ENCODE measurements at places on chromosomes 11 and 22.

- DNase-seq = no peak
Measured at GRCh38 chr11:6545917-6546605, 49.0 kb downstream of the DNHD1 start.

DNA sequence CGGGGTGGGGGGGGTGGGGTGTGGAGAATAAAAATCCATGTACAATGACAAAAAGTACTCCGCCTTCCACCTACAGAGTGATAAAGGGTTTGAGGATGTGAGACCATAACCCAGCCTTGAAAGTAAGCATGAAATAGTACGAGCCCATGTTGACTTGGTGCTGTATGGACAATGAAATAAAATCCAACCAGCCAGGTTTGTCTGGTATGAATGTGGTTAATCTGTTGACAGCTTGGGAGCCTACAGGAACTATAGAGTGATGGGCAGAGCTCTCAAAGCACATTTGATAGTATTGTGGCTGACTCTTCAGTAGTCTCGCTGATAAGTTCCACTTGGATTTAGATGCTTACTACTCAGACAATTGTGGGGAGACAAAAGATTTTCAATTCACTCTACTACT lies 48.8 kb upstream of the CD44 start:
- DNase-seq = no peak

DNA sequence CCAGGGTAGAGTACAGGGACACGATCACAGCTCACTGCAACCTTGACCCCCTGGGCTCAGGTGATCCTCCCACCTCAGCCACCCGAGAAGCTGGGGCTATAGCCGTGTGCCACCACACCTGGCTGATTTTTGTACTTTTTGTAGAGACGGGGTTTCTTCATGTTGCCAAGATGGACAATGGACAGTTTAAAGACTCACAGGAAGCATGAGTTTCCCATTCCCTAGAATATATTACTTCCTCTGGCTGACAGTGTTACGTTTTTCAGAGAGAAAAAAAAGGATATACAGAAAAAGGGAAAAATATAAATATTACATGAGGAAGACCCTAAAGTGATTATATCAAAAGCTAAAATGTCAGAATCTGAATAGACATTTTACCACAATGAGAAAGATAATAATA lies 72.3 kb downstream of the RSF1 start:
- no peak for DNase-seq

DNA sequence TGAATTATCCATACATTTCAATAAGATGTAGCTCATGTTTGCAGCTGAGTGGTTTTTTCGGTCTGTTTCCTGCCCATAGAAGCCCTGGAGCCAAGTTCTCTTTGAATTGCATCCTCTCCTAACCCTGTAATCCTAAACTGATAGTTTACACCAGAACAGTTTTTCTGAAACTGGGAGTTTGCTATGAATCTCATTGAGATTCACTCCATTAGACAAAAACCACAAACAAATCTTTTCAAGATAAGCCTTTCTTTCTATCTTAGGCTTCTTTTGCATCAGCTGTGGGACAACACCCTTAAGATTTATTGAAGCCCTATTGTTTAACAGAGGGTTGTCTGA lies 324.8 kb downstream of the DYNC2H1 start:
- DNase-seq = no peak

GRCh38 chr11:1650918-1651262 lies 21.3 kb downstream of the KRTAP5-5 start:
- DNase-seq = no peak

DNA sequence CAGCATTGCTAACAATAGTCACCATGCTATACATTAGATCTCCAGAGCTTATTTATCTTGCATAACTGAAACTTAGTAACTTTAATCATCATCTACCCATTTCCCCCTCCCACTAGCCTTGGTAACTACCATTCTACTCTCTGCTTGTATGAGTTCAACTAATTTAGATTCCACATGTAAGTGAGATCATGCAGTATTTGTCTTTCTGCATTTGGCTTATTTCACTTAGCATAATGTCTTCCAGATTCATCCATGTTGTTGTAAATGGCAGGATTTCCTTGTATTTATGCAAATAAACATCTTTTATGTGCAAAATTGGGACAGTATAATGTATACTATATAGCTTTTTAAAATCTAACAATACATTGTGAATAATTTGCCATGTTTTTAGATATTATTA lies 66.0 kb upstream of the ZBED5 start:
- no peak for DNase-seq

GRCh38 chr11:33867996-33868646 lies 23.8 kb downstream of the LMO2 start:
- no peak for DNase-seq

DNA sequence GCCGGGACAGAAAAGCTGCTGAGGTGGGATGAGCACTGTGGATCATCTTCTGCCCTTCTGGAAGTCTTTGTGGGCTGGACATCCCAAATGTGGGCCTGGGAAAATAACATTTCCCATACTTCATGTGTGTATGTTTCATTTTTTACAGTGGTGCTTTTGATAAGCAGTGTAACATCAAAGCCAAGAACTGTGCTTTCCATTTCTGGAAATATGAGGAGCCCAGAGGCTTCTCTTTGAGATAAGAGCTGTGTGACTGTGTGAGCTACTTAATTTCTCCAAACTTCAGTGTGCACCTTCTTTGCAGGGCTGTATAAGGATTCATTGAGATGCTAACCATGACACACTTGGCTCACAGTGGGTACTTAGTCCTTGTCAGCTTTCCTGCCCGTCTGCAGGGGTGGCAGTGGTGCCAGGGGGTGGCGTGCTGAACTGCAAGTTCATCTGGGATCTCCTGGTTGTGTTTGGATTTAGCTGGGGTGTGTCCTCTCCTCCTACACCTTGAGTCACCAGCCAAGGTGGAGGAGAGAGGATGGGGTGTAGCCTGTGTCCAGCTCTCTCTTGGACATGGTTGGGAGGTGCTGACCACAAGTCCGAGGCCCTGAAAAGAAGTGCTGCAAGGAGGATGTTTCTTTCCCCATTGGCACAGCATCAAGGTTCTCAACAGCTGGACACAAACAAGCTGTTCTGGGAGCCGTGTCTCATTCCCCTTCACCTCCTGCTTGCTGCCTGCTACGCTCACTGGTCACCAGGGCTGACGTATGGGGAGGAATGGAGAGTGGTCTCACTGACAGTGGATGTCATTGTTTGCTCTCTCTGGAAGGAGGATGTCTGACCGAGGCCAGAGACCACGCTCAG lies 139.4 kb downstream of the TEAD1 start:
- DNase-seq = no peak

GRCh38 chr11:82872377-82873150 lies 27.7 kb downstream of the PRCP start:
- no peak for DNase-seq

GRCh38 chr11:14327116-14327515 lies 31.9 kb downstream of the RRAS2 start:
- DNase-seq = no peak

- DNase-seq = no peak
Measured at GRCh38 chr11:62445314-62445740, 26.5 kb downstream of the SCGB1A1 start.

- no peak for DNase-seq
Measured at GRCh38 chr22:48712558-48713271, 1115.0 kb downstream of the BRD1 start.

DNA sequence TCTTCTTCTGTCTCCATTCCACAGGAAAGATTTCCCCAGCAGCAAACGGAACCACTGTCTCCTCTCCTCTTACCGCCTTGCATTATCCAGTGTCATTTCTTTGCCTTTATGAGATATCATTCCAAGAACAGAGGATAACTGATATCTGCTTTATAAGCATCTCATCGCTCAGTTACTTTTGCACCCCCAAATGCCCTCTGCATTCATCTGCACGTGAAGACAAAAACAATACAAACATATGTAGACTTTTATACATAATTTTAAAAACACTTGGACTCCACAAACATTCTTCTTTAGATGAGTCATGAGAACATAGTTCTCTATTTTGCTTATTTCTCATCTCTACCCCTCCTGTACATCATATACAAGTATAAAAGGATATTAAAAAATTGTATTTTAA lies 512 bp upstream of the OR51T1 start:
- no peak for DNase-seq

GRCh38 chr22:27541836-27542235 lies 259.7 kb downstream of the MN1 start:
- DNase-seq = no peak

- no peak for DNase-seq
Measured at GRCh38 chr22:46430961-46431838, 95.7 kb downstream of the TRMU start.

GRCh38 chr11:77024745-77025144 lies 9.5 kb upstream of the B3GNT6 start:
- no peak for DNase-seq

DNA sequence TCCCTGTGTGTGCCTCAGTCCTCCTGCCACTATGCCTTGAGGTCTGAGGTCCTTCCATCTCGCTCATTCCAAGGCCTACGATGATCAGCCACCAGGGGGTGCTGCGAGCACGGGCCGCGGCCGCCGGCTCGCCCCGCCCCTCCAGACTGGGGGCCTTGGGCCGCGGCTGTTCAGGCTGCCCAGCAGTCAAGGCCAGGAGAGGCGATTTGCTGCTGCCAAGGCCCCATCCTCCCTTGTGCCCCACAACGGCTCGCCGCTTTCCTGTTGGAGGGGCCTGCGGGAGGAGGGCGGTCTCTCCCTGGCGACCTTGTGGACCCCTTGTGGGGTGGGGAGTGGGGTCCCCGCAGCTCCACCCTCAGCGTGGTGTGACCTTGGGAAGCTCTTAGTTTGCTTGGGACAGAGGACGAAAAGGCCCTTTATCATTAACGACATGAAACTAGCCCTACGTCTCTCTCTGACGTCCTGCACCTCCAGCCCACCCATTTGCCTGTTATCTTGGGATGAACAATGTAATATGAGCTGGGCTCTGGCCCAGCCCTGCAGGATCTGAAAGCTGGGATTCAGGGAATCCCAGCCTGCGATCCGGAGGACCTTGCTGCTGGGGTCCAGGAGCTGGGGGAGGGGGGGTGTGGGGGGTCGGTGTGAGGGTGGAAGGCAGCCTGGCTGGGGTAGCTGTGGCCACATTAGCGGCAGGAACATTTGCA lies 5.3 kb upstream of the GALR3 start:
- peak; percentile 76 for DNase-seq

DNA sequence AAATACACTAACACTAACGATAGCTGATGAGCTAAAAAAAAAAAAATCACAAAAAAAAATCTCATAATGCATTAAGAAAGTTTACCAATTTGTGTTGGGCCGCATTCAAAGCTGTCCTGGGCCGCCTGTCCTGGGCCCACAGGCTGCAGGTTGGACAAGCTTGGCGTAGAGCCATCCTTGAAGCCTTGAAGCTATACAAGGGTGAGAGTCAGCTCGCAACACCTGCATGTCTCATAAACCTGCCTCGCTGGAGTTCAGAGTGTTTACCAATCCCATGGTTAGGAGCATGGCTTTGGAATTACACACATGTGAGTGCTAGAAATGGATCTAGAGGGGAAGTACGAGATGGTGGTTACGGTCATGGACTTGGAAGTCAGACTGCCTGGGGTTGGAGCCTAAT lies 453.7 kb downstream of the INSC start:
- DNase-seq = no peak

DNA sequence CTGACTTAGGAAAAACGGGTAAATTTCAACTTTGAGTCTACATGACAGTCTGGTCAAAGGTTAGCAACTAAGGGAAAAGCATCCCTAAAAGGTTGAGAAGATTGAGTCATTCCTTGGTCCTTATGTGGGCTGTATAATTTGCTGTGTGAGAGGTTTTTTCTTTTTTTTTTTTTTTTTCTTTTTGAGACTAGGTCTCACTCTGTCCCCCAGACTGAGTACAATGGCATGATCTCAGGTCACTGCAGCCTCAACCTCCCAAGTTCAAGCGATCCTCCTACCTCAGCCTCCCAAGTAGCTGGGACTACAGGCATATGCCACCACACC lies 101.4 kb downstream of the MRTFA start:
- no peak for DNase-seq

DNA sequence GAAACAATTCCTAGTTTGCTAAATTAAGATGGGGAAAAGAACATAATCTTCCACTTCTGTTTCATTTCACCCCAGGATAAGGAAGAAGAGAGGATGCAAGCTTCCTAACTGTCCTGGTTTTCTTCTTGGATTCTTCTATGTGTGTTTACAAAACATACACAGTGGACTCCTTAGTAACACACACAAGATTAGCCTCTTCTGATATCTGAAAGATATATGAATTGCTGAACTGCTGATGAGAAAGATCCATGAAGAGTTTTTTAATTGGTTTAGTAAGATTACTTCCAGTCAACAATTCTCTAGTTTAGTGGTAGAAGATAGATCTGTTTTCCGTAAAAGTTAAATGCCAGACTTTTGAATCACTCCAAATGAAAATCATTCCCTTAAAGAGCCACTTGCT lies 86.8 kb downstream of the WT1 start:
- no peak for DNase-seq

DNA sequence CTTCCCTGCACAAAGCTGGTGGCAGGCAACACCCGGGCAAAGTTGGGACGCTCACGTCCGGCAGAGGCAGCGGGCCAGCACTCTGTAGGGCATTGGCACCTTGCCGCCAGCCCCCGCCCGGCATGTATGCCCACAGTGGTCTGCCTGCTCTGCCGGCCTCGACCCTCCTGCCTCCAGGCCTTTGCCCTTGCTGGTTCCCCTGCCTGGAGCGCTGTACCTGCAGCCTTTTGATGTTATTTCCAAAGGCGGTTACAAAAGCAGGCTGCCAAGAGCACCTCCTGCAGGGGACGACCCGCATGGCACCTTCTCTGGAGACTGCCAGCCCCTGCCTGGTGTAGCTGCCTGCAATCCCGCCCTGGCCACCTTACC lies 56.5 kb upstream of the SHISAL1 start:
- DNase-seq = no peak

DNA sequence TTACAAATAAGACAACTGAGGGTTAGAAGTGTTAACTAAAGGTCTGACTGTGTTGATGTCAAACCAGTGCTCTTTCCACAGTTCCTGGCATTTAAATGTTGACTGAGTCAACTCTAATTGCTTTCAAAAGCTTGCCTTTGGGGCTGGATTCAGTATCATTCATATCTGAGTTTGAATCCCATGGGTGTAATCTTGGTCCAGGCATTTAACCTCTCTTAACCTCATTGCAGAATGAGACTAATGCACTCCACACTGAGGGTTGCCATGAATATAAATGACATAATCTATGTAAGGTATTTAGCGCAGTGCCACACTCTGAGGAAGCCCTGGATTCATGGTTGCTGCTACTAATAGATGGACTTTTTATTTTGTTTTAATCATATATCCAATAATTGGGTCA lies 274.3 kb downstream of the DDX10 start:
- no peak for DNase-seq

GRCh38 chr22:37032134-37032534 lies 12.6 kb downstream of the MPST start:
- no peak for DNase-seq
